ENCODE measurements at places on chromosomes 16 and 17.
A peak's percentile ranks its signal among the peaks of the same experiment; 100 is the strongest.

- no peak for DNase-seq
Observed at GRCh38 chr16:19595043-19595767, 39.7 kb downstream of the VPS35L start.

GRCh38 chr16:20707461-20707860, 10.0 kb upstream of the ACSM1 start:
- DNase-seq, result no peak

- DNase-seq, result no peak
Observed at GRCh38 chr17:21313320-21313719, 28.8 kb downstream of the MAP2K3 start.

GRCh38 chr17:41992576-41992975, 24.7 kb downstream of the DNAJC7 start:
- no peak for DNase-seq

DNA sequence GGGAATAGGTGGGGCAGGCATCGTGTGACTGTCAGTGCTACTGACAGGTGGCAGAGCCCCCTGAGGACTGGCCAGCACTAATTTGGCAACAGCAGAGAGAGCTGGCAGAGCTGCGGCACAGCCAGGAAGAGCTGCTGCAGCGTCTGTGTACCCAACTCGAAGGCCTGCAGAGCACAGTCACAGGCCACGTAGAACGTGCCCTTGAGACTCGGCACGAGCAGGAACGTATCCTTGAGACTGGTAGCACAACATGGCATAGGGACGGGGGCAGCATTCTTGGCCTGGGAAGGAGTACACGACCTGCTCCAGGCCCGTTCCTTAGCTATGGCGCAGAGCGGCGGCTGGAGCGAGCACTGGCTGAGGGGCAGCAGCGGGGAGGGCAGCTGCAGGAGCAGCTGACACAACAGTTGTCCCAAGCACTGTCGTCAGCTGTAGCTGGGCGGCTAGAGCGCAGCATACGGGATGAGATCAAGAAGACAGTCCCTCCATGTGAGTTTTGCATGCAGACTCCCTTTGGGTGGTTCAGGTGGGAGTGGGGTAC, 3.0 kb upstream of the NRN1L start:
- DNase-seq, result no peak

DNA sequence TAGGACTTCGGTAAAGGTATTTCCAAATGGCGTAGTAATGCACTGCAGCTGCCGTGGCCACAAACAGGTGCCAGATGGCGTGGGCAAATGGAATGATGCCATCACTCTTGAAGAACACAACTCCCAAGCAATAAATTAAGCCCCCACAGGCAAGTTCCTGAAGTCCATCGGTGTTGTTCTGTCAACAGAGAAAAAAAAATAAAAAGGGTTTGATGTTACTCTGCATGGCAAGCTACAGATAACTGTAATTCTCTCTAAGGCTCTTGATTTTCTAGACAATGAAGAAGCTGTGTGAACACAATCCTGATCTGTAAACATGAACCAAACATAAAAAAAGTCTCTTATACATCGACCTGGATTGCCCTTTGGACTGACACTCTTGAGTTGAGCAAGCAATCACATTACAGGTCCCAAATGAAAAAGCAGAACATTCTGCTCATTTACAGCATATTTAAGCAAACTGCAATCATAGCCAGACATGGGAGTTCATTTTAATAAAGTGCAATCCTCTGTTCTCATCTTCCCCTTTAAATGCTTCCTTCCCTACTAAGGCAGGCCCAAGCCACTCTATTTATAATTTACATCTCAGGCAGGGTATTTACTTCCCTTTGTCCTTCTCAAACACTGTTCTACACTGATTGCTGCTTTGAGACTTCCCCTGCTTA, 27.1 kb downstream of the MMD start:
- DNase-seq, result no peak

DNA sequence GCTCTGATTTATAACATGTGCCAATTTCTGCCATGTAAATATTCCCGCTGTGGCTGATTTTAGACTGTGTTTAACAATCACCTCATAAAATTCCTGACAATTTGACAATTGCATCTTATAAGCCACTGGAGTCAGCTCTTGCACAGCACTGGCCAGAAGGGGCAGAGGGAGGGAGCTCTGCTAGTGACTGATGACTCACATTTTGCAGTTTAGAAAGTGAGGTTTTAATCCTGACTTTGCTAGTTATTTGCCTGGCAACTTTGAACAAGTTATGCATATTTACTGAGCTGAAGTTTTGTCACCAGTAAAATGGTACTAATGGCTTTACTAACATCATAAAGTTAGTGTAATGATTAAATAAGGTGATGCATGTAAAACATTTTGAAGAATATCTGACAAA, 452.3 kb downstream of the CNTNAP4 start:
- DNase-seq, result no peak

GRCh38 chr17:21171970-21172510, 41.9 kb downstream of the TMEM11 start:
- DNase-seq, result no peak

- no peak for DNase-seq
Observed at GRCh38 chr17:3946711-3947235, 17.5 kb downstream of the ATP2A3 start.

GRCh38 chr16:27772093-27772825, 222.3 kb downstream of the KATNIP start:
- no peak for DNase-seq

- DNase-seq, result no peak
Observed at GRCh38 chr16:21302898-21303528, 24.9 kb upstream of the CRYM start.

GRCh38 chr16:85304337-85304736, 192.1 kb upstream of the CIBAR2 start:
- DNase-seq, result peak; percentile 71

- peak; percentile 86 for DNase-seq
Observed at GRCh38 chr17:82859431-82860403, 19.9 kb upstream of the ZNF750 start.

DNA sequence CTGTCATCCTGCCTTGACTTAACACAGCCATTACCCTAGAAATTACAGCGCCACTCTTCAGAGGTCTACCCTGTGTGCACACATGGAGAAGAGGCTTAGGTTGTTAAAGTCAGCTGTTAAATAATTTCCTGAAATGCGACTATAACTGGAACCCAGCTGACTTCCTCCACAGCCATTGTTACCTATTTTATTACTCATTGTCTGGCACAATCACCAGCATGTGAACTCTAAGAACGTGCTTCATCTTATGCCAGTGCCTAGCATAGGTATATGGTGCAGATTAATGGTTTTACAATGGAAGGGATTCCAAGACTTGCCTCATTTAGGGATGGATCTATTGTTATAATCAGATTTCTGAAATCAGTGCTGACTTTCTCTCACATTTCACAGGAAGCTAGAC, 11.9 kb downstream of the RDM1 start:
- no peak for DNase-seq

DNA sequence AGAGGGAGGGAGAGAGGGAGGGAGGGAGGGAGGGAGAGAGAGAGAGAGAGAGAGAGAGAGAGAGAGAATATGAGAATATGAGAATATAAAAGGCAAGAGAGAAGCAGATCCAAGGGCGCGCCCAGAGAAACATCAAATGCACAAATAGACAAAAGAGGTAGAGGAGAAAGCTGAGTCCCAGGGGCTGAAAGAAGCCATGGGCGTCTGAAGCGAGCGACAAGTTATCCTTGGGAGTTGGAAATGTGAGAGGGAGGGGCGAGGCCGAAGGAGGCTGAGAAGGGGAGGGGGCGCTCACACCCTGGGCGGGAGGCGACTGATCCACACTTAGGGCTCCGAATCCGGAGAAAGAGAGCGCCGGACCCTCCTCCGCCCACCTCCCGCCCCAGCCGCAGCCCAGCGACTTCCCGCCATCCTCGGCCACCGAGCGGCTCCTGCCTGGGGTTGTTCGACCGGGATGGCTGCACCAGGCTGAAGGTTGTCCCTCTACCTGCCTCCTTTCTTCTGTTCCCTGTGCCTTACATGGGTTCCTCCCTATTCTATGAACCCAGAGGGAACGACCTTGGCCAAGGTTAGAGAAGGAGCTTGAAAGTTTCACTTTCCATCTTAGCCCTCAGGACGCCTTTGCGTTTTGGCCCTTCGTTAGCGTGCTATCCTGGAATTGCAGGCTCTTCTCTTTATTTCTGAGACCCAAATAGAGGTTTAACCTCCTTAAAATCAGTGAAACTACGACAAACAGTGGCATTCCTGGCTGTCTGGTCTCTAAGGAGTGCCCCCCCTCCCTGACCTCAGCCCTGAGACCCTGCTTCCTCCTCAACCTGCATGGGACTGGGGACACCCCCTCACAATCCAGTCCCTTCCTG, 21.2 kb upstream of the HOXB9 start:
- DNase-seq, result no peak

DNA sequence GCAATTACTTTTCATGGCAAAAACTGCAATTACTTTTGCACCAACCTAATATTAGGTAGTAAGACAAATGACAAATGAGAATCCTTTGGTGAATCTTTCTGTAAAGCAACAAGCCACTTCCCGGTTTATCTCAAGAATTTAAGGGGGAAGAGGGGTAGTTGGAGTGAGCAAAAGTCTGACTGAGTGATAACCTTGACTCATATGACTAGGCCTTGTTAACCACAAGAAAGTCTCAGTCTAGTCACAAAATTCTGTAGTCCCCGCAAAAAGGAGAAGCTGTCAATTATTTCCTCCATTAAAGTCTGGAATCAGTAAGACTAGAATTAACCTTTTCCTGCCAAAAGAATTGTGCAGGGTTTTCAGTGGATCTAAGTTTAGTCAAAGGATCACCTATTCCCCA, 72.2 kb upstream of the GNAO1 start:
- DNase-seq, result peak; percentile 59

DNA sequence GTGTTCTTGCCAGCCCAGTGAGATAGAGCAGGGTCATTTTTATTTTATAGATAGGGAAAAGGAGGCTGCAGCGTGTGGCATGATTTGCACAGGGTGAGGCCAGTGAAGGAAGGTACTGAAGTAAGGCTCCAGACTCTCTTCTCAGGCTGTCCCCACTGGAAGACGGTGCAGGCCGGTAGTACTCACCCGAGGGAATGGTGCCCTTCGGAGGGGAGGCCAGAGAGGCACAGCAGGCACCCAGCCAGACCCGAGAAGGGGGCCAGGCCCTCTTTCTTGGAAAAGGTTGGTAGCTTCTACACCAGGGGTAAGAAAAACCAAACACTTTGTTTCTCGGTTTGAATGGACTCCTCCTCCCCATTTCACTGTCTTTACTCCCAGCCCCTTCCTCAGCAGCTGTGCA, 288 bp downstream of the ANKRD40CL start:
- DNase-seq, result no peak

DNA sequence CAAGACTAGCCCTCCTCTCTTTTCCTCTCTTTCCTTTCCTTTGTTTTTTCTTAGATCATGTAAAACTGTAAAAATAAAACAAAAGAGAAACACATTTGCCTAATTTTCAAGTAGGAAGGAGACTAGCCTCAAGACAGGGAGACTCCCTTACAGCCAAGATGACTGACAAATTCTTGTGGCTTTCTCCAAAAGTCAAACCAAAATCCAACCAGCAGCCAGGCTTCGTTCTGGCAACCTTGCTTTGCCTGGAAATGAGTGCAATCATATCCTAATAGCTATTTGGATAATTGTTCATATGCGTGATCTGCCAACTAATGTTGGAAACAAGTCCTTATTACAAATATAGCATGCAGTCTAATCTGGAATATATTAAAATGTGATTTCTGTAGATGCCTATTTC, 868.9 kb upstream of the SOX9 start:
- DNase-seq, result no peak

DNA sequence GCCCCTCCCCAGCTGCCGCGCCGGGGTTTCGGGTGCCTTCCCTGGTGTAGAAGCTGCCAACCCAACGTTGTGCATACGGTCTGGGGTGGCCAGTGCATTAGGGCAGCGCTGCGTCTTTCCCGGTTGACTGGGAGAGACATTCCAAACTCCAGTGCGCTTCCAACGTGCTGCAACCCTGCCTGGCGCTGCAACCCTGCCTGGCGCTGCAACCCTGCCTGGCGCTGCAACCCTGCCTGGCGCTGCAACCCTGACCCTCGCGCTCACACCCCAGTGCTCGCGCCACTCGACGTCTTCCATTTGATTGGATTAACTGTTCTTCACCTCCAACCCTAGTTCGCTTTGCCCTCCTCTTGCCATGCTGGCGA, 488 bp upstream of the HAP1 start:
- DNase-seq, result no peak

DNA sequence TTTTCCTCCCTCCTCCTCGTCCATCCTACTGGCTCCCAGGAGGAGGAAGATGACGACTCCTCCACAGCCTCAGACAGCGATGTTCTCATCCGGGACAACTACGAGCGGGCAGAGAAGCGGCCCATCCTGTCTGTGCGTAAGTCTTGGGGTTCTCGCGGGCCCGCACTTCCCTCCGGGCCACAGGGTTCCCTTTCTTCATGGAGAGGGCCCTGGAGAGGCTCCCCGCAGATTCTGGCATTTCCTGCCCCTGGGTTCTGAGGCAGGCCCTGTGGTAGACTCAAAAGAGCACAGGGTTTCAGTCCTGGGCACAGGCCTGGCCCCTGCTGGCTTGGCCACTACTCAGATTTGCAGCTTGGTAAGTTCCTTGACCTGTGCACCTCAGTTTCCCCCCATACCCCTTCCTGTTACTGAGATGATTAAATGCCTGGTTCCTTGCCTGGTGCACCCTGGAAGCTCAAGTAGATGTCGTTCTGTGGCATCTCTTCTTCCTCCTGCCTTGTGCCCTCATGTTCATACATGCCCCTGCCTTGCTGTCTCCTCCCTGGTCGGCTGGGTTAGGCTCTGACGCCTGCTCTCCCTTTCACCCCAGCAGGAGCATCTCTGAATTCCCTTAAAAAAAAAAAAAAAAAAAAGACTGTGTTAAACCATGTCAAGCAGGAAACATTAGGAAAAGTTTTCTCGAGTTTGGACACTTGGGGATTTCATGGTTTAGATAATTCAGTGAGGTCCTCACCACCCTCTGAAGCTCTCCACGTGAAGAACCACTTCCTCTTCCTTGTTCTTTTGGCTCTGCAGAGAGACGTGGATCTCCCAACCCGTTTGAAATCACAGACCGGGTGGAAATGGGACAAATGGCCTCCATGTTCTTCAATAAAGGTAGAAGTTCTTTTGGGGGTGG, 14.3 kb upstream of the NAT9 start:
- no peak for DNase-seq

- DNase-seq, result peak; percentile 91
Observed at GRCh38 chr16:74608944-74609343, 2.0 kb upstream of the GLG1 start.

- DNase-seq, result no peak
Observed at GRCh38 chr16:51500306-51500705, 349.2 kb upstream of the SALL1 start.

DNA sequence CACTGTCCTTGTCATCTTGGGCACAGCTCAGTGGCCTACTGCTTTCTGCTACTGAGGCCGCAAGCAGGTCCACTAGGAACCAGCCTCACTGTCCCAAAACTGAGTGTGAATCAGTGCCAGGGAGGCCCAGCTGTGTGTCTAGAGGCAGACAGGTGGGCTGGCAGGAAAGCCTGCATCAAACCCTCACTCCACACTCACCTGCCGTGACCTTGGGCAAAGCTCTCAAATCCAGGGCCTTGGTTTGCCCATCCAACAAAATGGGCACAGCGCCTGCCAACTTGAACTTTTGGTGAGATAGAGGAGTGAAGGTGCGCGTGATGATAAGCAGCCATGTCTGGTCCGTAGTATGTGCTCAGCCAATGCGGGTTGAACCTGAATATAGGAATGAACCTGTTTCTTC, 14.8 kb downstream of the ATP2C2 start:
- DNase-seq, result no peak

All from hematopoietic multipotent progenitor cell treated with erythropoietin and hydrocortisone succinate and interleukin-3 and kit ligand, for 4 days (in vitro differentiated cells).